Hindlimb muscle (tissue), 1 donor: ENCODE measurements at places on chromosomes 1 and 21.

DNA sequence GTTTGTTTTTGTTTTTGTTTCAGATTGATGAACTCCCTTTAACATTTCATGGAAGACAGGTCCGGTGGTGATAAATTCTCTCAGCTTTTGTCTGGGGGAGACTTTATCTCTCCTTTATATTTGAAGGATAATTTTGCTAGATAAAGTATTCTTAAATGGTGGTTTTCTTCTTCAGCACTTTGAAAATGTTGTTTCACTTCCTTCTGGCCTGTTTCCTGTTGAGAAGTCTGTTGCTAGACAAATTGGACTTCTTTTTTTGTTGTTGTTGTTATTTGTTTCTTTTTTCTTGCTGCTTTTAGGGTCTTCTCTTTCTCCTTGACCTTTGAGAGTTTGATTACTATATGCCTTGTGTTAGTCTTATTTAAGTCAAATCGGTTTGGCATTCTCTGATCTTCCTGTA is 50.8 kb downstream of the CRP start:
- no peak for DNase-seq

DNA sequence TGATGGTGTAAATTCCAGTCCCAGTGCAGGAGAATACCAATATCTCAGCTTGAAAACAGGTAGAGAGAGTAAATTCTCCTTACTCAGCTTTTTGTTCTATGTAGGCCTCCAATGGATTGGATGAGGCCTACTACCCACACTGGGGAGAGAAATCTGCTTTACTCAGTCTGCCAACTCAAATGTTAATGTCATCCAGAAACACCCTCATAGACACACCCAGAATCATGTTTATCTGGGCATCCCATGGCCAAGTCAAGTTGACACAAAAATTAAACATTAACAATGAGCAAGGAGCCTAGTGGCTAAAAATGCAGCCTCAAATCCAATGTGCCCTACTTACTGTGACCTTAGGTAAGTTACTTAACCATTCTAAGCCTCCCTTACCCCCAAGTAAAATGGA is 6.9 kb upstream of the HLX start:
- no peak for DNase-seq

GRCh38 chr1:74775735-74776134 is 42.8 kb downstream of the TYW3 start:
- no peak for DNase-seq

DNA sequence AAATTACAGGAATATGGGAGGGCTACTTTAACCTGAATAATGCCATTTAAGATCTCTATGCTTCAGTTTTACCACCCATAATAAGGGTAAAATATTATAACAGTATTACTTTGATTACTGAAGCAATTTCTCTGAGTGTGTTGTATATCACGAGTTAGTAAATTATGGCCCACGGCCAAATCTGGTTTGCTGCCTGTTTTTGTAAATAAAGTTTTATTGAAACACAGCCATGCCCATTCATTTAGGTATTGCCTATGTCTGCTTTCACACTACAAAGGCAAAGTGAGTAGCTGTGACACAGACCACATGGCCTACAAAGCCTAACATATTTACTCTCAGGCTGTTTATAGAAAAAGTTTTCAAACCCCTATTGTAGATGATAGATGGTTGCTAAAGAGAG is 156.8 kb downstream of the CDC42BPA start:
- DNase-seq: no peak

GRCh38 chr1:38818175-38818976 is 41.2 kb downstream of the RRAGC start:
- peak; percentile 47 for DNase-seq

DNA sequence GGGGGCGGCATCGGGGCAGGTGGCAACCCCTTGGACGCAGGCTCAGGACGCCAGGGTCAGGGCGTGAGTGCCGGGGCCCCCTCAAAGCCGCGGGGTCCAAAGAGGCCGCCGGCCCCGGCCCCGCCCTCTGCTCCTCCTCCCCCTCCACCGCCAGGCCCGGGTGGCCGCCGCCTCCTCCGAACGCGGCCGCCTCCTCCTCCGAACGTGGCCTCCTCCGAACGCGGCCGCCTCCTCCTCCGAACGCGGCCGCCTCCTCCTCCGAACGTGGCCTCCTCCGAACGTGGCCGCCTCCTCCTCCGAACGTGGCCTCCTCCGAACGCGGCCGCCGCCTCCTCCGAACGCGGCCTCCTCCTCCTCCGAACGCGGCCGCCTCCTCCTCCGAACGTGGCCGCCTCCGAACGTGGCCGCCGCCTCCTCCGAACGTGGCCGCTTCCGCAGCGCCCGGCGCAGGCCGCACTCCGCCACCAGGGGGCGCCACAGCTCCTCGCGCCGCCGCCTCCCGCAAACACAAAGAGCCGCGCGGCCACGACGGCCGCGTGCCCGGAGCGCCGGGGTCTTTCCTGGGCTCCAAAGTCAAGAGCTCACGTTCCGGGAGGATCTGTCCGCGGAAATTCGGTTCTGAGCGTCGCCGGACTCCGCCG is 19.3 kb upstream of the SAMD11 start:
- peak; percentile 93 for DNase-seq

- DNase-seq: no peak
Measured at GRCh38 chr1:16246961-16247360, 10.0 kb upstream of the CPLANE2 start.

GRCh38 chr21:46041183-46041582 is 56.7 kb upstream of the COL6A2 start:
- DNase-seq: no peak

GRCh38 chr1:64343823-64344190 is 126.1 kb upstream of the CACHD1 start:
- no peak for DNase-seq

- DNase-seq: no peak
Measured at GRCh38 chr1:37323486-37324377, 150.6 kb upstream of the ZC3H12A start.

GRCh38 chr1:204432708-204433107 is 21.1 kb upstream of the PPP1R15B start:
- DNase-seq: no peak

DNA sequence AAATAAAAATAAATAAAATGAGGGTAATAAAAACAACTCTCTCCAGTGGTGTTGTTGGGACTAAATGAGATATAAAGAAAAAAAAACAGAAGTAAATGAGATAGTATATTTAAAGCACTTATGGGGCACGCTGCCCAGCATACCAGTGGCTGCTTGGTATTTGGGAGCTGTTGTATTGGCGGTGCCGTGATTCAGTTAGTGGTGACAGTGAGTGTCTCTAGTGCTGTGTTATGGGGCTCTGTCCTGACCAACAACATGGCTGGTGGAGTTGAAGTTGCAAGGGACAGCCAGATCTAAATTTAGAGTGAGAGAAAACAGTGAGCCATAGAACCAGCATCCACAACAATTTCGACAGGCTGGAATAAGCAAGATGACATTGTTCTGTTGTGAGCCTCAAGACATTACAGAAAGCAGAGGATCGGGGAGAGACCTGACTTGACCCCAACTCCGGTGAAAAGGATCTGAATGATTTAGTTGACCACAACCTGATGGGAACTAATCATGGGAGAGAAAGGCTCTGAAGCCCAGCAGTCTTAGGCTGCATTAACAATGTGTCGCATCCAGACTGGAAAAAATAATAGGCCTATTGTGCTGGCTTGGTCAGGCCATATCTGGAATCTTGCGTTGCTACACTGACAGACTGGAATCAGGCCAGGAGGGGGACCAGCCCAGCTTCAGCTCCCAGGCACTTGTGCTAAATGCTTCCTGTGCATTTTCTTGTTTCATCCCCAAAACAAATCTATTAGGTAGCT is 2.4 kb upstream of the MFSD2A start:
- no peak for DNase-seq

GRCh38 chr1:119926553-119926952 is 30.2 kb upstream of the ADAM30 start:
- DNase-seq: no peak

DNA sequence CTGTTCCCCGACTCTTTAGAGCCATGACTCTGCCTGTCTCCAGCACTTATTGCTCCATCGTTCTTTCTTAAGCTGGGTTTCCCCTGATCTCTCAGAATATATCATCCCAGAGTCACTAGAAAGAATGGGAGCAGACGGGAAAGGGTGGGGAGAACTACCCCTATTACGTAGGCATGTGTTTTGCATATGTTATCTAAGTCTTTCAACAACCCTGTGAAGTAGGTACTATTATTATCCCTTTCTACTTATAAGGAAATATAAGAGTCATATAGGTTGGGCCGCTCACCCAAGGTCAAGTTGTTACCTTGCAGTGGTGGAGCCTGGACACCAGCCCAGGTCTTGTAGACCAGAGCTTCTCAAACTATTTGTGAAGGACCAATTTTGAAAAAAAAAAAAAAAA is 38.7 kb downstream of the ELF3 start:
- no peak for DNase-seq

- no peak for DNase-seq
Measured at GRCh38 chr21:42594616-42595282, 58.7 kb upstream of the PDE9A start.

- DNase-seq: no peak
Measured at GRCh38 chr1:58964428-58964827, 180.6 kb upstream of the JUN start.

DNA sequence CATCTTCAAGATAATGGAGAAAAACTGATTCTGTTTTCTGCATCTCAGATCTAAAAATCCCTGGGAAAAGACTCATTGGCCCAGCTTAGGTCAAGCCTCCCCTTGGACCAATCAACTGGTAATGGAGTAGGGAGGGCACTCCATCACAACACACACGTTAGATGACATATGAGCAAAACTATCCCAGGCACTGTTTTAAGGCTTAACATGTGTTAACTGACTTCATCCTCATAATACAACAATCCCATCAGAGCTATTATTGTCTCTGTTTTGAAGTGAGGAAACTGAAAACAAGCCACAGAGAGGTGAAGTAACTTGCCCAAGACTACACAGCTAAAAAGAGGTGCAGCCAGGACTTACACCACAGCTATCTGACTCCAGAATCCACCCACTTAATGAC is 14.7 kb upstream of the CITED4 start:
- no peak for DNase-seq

DNA sequence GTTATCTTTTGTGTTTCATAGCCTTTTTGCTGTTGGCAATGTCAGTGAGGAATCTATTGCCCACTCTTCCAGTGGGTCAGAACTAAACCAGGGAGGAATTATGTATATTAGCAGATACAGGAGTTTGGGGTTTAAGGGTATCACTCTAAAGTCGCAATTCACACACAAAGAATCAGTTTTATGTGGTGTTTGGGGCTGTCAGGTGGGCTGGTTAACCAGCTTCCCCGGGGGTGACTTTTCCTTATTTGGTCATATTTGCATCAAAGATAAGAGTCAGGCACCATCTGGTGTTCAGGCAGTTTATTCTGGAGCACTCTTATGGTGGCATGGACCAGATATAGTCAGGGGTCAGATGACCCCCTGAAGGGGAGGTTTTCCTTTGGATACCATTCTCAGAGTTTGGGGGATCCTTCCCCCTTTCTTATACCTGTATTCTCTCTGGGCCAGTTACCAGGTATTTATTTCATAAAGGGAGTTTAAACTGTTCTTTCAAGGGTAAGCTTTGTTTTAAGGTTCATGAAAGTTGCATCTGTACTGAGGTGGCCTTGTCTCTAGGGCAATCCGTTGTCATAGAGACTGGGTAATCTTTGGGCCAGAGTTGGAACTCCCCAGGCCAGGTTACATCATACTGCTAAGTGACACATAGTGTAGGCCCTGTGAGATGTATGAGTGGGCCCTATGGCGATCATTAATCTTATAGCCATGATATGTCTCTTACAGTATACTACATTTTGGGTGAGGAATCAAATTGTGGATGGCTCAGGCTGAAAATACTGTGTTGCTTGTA is 148.2 kb downstream of the RWDD3 start:
- no peak for DNase-seq

GRCh38 chr1:113977906-113978305 is 1.4 kb upstream of the OLFML3 start:
- no peak for DNase-seq

DNA sequence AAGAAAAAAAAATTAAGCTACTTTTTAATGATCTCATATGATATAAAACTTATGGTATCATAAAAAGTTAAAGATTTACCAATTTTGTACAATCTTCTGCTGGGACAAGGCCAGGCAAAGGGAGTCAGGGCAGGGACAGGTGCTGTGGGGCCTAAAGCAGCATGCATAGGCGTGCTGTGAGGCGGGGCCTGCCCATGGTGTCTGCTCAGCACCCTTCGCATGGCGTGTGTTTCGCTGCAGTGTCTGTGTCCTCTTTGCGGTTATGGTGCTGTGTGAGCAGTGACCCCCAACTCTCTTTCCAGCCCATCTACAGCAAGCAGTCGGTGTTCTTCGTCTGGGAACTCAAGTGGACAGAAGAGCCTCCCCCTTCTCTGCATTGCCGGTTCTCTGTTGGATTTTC is 13.4 kb upstream of the PWP2 start:
- no peak for DNase-seq

DNA sequence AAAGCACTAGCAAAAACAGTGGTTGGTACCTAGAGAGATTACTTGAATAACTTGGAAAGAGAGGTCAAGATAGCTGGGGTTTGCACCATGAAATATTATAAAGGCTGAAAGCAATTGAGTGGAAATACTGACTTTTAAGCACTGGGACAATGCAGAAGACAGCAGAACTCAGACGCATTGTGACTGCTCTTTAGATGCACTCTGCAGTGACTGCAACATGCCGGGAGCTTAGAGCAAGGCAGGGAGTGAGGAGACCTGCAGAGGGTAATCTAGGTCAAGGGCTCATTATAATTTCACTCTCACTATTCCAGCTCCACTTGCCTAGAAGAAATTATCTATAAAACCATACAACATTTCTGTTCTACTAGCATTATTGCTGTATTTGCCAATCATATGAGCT is 36.6 kb downstream of the OLFM3 start:
- no peak for DNase-seq

GRCh38 chr1:237759377-237759776 is 131.3 kb downstream of the ZP4 start:
- DNase-seq: no peak

- DNase-seq: no peak
Measured at GRCh38 chr1:172549621-172550280, 16.8 kb downstream of the SUCO start.

DNA sequence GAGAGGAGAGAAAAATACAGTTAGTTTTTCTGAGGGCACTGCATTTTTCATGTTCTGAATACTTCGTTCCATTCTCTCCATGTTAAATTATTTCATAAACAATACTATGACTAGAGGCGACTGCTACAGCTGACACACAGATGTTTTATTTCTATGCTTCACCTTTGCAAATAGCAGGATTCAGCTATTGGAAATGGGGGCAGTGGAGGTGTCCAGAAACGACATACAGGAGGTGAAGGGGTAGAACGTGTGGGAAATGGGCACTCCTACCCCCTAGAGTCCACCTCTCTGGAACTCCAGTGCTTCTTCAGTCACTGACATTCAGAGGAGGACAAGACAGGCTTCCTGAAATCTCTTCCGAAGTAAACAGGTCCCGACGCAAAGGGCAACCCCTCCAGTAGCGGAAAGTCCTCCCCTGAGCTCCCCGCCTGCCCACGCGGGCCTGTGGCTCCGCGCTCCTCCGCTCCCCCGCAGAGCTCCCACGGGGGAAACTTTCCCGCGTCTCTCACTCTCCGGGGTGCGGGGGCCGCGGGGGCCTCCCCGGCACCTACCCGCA is 480 bp downstream of the DPYD start:
- DNase-seq: peak; percentile 41

DNA sequence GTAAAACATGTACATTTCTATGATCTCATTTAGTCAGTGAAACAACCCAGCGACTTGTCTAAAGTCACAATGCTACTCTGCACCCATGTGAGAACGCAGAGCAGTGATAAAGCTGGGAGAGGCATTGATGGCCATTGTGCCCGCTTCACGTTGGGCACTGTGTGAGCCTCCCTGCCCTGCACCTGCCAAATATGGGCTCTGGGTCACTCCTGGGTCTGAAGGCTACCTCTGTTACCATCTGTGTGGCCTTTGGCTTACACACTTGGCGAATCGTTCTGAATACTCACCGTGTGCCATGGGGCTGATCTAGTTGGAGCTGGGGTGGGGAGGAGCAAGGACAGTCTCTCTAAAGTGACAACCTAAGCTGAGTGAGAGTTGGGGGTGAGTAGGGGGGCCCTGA is 29.9 kb downstream of the PCSK9 start:
- DNase-seq: no peak
